ENCODE measurements at places on chromosomes 1 and 21.

DNA sequence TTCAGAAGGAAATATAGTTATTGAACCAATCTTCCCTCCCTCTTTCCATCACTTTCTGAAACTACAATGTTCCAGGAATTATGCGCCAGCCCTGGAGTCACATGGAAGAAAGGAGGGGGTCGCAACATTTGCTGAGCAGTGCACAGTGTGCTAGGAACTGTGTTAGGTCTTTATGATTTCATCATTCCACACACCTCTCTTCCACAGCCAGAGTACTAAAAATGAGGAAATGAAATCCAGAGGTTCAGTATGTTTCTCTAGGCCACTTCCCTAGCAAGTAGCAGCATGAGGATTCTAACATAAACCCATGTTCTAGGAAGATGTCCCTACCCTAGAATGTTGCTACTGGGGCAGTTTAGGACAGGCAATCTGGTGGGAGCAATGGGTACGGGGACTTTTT lies 158.1 kb downstream of the SLC45A1 start:
- DNase-seq: no peak

DNA sequence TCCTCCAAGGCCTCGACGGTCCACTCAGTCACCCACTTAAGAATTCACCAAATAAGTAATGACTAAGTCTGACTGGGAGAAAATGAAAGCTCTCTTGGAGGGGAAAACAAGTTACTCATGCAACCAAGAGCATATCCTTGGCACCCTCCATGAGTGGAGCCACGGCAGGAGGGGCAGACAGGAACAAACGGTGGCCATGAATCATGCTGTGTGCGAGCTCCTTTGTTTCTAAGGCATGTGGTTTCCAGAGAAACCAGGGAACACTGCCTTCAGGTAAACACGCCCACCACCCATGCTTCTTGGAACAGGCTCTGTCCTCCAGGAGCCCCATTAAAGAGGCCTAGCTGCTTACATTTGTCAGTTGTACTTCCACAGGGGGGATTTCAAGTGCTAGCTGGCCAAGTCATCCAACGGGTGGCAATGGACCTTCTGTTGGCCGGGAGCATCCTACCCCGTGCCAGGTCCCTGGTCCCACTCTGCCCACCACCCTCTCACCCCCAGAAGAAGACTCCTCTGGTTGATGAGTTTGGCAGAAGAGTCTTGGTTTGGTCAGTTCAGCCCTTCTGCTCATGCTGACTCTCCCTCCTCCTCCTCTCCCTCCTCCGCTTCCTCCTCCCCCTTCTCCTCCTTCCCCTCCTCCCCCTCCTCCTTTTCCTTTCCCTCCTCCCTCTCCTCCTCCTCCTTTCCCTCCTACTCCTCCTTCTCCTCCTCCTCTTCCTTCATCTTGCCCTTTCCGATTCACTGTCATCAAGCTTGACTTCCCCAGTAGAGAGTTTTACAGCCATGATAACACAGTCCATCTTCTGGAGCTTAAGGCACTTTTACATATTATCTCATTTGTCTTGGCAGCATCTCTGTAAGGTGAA lies 107.6 kb downstream of the CCDC185 start:
- no peak for DNase-seq

- DNase-seq: no peak
These were observed 54.8 kb downstream of the IER5 start for GRCh38 chr1:181143102-181143859.

DNA sequence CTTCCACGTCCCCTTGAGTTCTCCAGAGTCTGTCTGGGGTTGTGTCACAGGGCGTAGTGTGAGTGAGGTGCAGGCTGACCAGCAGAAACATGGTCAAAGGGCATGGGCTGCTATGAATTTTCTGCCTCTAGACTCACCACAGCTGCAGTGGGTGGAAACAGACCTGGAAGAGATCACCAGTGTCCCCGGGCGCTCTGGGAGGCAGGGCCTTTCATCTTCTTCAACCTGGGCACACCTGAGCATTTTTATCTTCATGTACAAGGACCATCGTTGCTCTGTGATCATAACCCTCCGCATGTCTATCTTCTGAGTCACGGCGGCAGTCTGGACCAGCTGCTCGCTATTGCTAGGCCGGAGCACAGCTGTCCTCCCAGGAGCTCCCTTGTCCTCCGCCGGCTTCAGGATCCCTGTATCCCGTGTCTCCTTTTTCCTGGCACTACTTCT lies 29.6 kb downstream of the DEGS1 start:
- peak; percentile 32 for DNase-seq
